ENCODE measurements at places on chromosomes 3 and 15.

- no peak for DNase-seq
These were observed 170.7 kb downstream of the WDR72 start for GRCh38 chr15:53588773-53589172.

- DNase-seq: no peak
These were observed 22.5 kb downstream of the SLC6A20 start for GRCh38 chr3:45773714-45774449.

DNA sequence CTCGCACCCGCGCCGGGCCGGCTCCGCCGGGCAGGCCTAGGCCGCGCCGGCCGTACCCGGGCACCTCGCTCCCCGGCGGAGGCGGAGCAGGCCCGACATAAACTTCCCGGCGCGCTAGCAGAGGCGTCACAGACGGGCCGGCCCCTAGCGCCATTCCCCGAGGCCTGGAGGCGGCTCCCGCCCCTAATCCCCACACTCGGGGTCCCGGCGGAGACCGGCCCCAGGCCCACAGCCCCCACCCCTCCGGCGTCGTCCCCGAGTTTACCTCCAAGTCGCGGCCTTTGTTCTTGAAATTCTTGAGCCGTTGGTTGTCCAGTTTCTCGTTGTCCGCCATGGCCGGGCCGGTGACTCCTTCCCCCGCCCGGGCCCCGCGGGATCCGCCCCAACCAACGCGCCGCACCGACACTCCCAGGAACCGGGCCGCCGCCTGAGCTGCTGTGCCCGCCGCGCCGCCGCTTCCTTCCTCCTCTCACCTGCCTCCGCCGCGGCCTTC lies 376 bp downstream of the KPNA4 start:
- peak; percentile 73 for DNase-seq

- DNase-seq: no peak
These were observed 18.9 kb upstream of the IFT57 start for GRCh38 chr3:108241146-108241545.

- no peak for DNase-seq
These were observed 177.0 kb downstream of the ERC2 start for GRCh38 chr3:56291244-56291680.

GRCh38 chr15:67859331-67859946 lies 19.6 kb upstream of the RNU6-1 start:
- no peak for DNase-seq

DNA sequence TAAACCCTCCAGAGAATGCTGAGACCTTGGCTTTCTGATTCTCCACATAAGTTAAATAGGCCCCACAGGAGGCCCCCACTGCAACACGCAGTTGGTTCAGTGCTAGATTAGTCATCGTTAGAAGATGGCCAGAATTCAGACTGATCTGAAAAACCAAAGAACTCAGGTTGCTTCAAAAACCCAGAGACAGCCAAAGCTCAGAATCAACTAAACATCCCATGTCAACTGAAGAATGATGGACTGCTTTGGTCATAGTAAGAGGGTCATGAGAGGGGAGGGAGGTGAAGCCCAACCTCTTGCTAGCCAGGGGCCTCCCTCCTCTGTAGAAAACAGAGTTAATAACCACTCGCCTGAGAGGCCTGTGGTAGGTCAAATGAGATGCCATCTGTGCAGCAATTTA lies 93.1 kb downstream of the AKAP13 start:
- no peak for DNase-seq

DNA sequence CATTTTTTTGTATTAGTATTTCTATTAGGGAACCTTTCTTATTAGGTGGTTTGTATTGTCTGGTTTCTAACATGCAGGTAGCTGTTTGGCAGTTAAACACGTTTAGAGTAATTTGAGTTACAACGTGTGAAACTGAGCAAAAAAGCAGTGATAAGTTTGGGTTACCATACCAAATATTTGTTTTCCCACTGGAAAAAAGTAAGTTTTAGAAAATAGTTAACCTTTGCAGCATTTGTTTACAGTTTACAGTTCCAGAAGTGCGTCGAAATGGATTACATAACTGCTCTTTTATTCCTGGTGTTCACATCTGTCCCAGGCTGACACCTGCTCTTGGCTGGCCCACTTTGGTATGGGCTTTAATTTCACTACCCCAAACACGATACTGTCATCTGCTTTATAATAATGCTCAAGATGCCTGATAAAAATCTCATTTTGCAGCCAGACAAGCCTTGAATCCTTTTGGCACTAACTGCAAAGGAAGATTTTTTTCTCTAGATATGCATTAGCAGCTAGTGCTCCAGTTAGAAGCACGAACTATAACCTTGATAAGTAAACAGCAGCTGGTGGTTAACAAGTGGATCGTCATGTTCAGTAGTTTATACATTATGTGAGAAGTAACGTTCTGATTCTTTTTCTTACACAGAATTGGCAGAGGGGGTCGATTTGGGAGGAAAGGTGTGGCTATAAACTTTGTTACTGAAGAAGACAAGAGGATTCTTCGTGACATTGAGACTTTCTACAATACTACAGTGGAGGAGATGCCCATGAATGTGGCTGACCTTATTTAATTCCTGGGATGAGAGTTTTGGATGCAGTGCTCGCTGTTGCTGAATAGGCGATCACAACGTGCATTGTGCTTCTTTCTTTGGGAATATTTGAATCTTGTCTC lies 5.3 kb downstream of the EIF4A2 start:
- no peak for DNase-seq

GRCh38 chr3:76679541-76679940 lies 360.4 kb upstream of the ROBO2 start:
- no peak for DNase-seq

DNA sequence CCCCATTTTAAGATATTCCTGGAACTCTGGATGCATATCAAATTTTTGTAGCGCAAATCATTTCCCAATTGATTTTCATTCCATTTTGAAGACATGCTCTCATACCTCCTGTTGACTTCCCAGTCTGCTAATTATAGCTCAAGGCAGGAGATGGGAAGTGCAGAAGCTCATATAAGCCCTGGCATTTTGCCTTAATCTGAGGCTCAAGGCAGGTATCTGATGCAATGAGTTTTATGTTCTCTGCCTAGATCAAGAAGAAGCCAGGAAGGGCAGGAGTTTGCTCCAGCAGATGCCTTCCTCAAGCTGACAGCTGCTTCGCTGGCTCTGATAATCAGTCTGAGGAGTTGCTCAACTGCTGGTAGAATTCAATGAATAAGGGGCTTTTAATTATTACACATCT lies 65.6 kb upstream of the NEDD4 start:
- DNase-seq: no peak

DNA sequence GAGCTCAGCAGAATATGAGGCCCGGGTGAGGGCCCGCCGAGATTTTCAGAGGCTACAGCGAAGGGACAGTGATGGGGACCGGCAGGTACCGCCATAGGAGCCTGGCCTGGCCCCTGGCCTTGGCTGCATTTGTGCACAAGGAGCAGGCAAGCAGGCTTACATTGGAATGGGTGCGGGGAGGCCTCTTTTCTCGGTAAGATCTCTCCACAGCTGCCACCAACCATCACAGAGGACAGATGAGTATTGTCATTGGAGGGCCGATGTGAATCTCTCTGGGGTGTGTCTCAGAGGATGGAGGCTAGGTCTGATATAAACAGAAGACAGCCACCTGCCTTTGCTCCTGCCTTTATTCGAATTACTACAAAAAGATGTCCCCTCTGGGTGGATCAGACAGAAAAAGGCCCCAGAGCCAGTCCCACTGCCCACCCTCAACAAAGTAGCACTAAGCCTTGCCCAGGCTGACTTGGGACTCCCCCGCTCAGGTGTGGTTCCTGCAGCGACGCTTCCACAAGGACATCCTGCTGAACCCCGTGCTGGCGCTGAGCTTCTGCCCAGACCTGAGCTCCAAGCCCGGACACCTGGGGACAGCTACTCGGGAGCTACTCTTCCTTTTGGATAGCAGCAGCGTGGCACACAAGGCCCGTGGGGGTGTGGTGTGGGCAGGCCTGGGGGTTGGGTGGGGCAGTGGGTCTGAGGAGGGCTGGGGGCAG lies 5.4 kb downstream of the VWA5B2 start:
- DNase-seq: no peak

- no peak for DNase-seq
These were observed 940 bp downstream of the BOC start for GRCh38 chr3:113212150-113212843.

DNA sequence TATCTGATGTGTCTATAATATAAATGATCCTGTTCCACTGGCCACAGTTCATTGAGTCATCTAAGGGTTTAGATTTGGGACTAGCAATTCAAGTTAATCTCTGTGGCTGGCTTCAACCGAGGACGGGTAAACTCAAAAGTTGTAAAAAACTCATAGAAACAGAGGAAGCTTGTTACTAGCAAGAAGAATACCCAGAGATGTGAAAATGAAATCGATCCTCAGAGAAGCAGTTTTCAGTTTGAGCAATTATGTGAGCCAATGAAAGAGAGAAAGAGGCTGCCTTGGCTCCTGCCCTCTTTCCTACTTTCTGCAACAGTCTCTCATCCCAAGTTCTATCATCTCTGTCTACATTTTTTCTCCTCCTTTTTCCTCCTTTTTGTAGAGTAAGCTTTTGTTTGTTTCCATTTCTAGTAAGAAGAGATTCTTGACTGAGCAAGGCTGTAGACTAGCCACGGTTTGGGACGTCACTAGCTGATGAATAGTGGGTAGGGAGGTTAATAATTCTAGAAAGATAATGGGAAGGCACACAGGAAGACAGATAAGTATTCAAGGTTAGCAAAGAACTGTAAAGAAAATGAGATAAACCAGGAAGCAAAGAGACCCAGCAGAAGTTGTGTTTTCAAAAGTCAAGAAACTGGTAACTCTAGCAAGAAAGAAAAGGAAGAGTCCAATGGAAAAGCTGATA lies 298.9 kb upstream of the NR2F2 start:
- DNase-seq: no peak

- DNase-seq: no peak
These were observed 131.0 kb downstream of the RPLP1 start for GRCh38 chr15:69583626-69584025.

- DNase-seq: no peak
These were observed 35.9 kb downstream of the VGLL4 start for GRCh38 chr3:11607816-11608215.

- no peak for DNase-seq
These were observed 292.8 kb upstream of the TMC3 start for GRCh38 chr15:81666839-81667238.

DNA sequence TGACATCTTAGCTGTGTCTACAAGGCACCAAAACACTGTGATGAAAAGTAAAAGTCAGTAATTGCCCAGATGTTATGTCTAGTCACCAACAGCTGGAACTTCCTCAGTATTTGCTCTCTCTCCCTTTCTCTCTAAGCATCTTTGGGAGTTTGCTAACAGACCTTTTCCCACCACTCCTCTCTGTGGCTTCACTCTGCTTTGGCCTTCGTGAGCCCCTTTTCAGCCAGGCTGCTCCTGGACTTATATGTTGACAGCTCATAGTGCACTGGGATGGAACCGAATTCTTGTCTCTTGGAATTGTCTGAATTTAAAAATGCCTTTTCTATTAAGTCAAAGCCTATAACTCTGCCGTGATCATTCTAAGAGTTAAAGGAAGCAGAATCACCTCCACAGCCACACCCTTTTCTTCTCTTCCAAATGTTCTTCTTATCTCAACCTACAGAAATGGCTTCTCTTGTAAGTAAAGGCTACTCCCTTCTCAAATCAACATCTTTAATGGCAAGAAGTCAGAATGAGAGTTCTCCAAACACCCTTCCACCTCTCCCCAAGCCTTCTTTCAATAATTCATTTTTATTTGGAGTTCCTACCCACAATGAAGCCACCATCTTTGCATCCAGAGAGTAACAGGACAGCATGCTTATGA lies 17.2 kb upstream of the FOXP1 start:
- peak; percentile 33 for DNase-seq

DNA sequence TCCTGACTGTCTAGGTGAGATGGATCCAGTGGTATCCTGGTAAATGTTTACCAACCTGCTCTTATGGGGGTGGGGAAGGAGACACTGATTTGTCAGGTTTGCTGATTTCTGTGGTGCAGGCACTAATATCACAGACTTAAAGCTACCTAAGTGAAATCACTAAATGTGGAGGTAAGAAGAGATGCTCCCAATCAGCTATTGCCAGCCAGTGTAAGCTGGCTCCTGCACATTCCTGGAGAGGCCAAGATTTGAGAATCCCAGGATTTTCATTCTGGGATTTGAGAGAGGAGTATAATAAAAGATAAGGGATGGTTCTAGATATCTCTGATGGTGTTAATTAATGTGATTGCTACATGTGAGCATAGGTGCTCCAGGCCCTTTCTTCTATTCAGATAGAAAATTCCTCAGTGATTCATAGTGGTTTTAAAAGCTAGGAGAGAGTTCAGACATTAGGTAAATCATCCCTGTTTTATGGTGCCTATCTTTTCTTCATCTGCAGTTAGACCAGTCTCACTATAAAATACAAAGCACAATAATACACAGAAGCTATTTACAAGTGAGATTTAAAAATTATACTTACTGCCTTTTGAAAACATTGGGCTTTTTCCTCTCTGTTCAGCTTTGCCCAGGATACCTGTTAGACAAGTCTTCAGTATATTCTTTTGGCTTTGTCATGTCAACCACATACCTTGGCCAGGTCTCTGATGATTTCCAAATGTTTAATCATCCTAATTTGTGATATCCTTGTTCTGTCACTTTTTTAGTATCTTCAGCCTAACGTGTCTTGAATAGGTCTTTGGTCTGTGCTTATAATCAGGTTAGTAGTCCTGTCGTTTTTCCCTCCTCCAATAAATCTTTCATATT lies 90.9 kb downstream of the MBNL1 start:
- no peak for DNase-seq

DNA sequence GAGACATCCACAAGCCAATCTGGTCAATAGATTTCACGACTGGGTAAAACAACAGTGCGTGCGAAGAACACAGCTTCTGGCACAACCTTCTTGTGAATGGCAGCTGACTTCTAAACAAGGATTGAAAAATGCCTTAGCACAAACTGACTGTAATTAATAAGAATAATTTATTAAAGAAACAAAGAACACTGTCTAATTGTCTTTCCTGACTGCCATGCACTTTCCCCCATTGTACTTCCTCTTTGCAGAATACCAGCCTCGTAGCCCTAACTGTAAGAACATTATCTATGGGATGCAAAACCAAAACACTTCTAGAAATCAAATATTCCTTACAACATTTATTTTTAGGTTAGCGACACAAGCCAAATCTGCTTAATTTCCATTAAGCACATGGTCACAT lies 6.5 kb downstream of the FOXP1 start:
- no peak for DNase-seq

- no peak for DNase-seq
These were observed 474.4 kb downstream of the NTRK3 start for GRCh38 chr15:87781959-87782625.

DNA sequence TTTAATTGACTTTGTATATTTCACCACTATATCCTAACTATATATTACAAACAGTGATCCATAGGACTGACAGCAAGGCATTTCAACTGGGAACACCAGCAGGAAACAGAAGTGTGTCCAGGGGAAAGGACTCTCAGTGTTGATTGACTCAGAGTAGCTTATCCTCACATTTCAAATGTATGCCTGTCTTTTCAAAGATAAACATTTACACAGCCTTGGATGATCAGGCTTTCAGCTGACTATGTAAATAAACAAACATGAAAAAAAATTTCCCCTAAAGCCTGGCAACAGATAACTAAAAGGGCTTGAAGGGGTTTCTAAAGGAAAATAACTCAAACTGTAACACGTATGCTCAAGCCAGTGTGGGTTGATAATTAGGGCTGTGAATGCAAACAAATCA lies 321.8 kb downstream of the TBC1D5 start:
- no peak for DNase-seq

Data from hematopoietic multipotent progenitor cell treated with erythropoietin and hydrocortisone succinate and interleukin-3 and kit ligand, for 17 days (in vitro differentiated cells).